ENCODE measurements at places on chromosomes 7 and 10.

- DNase-seq, result no peak
Observed at GRCh38 chr7:116571037-116571436, 46.2 kb downstream of the CAV1 start.

DNA sequence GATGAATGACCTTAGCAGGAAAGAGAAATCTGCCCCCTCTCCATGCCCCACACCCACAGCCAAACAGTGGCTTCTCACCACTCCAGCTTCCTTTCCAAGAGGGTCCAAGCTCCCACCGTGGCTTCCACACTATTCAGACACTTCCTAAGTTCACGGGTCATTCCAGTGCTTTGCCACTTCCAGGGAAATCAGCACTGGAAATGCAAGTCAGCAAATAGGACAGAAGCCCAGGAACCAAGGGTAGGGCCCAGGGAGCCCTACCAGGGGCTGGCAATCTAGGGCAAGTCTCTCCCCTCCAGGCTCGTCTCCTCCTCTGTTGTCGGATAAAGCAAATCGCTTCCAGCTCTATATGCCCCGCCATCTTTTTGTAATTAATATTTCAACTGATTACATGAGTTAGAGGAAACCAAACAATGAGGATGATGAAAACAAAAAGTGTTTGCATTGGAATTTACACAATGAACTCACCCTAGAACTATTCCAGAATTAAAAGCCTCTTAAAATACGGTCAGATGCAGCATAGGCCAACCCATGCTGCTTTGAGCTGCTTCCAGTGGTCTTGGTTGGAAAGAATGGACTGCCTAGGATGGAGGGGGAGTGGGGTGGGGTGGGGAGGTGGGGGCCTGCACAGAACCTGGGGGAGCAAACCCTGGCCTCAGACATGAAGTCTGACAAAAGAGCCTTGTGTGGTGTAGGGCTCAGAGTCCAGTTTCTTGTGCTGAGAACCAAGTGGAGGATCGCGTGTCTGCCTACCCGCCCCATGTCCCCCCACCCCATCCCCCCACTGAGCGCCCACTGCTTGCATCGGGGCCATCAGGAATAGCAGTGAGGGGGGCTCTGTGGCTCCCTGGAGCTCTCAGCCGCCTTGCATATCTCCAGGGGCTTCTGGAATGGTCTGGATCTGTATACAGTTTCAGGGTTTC is 74.6 kb upstream of the CPXM2 start:
- DNase-seq, result no peak

DNA sequence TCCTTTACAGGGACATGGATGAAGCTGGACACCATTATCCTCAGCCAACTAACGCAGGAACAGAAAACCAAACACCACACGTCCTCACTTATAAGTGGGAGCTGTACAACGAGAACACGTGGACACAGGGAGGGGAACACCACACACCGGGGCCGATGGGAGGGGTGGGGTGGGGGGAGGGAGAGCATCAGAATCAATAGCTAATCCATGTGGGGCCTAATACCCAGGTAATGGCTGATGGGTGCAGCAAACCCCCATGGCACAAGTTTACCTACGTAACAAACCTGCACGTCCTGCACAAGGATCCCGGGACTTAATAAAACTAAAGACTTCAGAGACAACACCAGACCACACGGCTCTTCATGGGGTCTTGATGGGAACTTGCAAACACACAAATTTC is 82.2 kb upstream of the DIP2C start:
- no peak for DNase-seq

- DNase-seq, result no peak
Observed at GRCh38 chr10:2850202-2850601, 217.1 kb upstream of the PFKP start.

- no peak for DNase-seq
Observed at GRCh38 chr10:116524736-116525135, 21.0 kb upstream of the PNLIP start.

DNA sequence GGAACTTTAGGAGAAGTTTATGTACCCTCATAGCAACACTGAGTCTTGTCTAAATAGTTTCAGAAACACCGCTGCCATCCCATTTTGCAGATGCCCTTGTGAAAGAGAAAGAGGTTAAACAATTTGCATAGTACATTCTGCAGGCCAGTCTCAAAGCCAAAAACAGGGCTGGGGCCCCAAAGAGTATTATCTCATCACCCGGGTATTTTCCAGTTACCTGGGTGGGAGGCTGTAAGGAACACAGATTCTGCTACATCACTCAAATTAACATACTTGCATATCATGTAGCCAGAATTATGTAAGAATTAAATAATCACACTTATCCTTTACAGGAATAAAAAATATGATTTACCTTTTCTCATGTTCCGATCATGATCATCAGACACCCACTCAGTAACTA is 3.1 kb upstream of the FAM171A1 start:
- DNase-seq, result no peak

GRCh38 chr7:12640299-12641096 is 46.9 kb upstream of the ARL4A start:
- no peak for DNase-seq

- no peak for DNase-seq
Observed at GRCh38 chr10:23917251-23917840, 291.6 kb upstream of the KIAA1217 start.

DNA sequence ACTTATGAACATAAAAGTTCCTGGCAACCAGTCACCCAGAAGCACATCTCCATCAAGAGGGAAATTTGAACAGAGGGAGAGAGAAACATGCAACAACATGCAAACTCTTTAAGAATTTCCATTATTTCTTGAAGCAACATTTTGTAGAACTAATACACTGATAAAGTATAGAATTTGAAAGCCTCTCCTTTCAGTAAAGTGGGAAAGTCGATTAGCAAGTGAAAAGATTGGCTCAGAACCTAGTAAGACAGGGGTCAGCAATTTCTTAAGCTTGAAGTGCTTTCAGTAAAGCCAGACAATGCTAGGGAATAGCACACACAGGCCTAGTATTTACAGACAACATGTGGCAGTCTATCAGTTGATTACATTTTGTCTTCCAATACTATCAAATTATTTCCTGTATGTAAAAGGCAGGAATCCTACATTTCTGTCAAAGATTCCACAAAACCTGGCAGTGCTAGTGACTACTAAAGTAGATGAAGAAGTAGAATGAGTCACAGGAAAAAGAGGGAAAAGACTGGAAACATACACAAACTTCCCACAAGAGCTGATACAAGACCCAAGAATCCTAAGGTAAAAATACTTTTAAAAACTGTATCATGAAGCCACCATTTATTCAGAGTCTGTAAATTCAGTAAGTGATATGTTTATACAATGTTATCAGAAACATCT is 25.2 kb downstream of the DNAJC1 start:
- DNase-seq, result no peak

DNA sequence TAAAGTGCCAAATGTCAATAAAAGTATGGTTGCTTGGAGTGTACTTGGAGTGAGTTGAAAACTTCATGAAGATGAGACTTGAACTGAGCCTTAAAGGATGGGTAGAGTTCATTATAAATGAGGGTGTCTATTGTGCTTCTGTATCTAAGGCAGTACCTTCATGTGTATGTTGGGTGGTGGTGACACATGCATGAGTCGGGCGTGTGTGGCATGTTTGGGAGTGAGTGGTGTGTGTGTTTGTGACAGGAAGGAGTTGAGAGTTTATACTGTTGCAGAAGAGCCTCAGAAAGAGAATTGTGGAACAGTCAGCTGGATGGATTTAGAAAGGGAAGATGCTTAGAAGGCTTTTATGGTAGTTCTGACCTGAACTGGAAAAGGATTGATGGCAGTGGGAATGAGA is 6.0 kb upstream of the ZRANB1 start:
- no peak for DNase-seq

DNA sequence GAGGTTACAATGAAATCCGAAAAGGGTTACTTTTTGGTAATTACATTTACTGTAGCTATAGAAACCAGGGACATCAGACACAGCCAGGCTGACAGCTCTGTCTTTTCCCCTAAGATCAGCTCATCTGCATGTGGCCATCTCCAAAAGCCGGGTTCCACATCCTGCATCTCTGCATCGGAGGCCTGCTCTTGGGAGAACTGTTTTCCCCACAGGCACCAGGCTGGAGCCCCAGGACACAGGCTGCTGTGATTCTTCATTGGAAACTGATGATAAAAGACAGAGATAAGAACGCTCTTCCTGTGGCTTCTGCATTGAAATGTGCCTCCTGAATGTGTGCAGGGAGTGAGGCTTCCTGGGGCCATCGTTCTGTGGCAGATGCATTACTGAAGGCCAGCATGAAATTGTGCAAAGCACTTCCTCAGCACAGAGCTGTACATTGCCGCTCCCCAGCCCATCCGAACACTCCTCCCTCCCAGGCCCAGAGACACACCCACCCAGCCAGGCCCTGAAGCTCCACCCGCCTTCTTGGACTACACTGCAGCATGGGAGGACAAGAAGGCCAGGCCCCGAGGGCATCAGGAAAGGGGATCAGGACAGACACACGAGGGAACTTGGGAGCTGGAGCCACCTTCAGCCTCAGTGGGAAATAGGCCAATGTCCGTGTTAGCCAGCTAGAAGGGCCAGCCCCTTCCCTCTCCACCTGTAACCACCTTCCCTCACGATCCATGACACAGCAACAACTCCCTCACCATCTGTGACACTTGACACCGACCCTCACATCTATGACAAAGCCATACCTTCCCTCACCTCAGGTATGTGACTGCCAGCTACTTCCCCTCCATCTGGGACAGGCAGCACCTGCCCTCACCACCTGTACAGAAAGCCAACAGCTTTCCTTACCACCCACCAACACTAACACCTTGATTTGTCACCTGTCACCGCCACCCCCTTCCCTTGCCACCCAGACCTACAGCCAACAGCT is 113.2 kb downstream of the GRID1 start:
- DNase-seq, result no peak

DNA sequence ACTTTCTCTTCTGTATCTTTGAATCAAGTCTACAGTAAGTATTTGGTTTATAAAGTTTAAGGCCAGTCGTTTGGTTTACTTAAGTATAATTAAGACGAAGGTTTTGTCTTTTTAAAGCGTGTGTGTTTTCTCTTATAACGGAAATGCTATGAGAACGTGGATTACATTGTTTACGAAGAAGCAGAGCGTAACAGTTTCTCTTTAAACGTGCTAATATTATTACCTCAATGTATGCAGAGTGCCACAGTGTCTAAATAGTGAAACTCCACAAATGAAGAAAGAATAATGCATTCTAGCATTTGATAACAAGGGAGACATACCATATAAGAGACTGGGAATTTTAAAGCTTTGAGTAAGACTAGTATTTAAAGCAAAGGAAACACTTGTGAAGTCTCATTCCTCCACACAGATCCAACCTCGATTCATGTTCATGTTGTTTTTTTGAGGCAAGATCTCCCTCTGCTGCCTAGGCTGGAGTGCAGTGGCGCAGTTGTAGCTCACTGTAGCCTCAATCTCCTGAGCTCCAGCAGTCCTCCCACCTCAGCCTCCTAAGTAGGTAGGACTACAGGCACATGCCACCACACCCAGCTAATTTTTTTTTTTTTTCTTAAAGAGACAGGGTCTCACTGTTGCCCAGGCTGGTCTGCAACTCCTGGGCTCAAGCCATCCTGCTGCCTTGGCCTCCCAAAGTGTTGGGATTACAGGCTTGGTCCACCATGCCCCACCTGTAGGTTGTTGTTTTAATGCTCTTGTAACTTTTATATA is 75.1 kb downstream of the ANKRD61 start:
- DNase-seq, result no peak

DNA sequence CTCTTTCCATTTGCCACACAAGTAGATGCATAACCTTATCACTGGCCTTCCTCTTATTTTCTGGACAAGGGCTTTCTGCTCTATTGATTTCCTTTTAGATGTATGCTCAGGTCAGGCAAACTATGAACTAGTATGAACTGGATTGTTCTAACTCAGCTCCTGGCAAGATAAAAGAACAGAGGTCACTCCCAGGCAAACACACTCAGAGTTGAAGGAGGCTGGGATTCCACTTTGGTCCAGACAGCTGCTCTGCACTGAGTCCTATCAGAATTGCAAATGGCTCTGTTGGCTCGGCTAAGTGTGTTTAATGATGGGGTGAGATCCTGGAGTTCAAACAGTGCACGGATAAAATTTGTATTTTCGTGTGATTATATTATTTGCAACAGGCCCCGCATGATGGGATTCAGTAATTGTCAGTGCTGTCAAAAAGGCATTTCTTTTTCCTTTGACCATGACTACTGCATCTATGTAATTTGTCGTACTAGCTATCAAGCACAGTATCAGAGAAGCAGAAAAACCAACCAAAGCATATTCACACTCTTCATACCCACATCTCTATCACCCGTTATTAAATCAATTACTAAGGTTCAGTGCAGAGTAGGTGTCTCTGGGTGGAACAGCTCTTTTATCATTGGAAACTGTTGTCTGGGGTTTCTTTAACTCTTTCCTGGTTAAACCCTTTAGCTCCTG is 288.1 kb upstream of the PRKCQ start:
- DNase-seq, result no peak

DNA sequence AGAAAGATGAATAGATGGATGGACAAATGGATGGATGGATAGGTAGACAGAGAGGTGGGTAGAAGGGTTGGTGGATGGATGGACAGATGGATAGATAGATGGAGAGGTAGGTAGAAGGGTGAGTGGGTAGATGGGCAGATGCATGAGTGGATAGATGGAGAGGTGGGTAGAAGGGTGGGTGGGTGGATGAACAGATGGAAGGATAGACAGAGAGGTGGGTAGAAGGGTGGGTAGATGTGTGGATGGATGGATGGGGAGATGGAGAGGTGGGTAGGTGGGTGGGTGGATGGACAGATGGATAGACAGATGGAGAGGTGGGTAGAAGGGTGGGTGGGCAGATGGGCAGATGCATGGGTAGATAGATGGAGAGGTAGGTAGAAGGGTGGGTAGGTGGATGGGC is 10.9 kb upstream of the ASB10 start:
- no peak for DNase-seq

- DNase-seq, result no peak
Observed at GRCh38 chr7:155401884-155402283, 56.0 kb upstream of the EN2 start.

- DNase-seq, result no peak
Observed at GRCh38 chr10:77091597-77092165, 545.9 kb downstream of the KCNMA1 start.

DNA sequence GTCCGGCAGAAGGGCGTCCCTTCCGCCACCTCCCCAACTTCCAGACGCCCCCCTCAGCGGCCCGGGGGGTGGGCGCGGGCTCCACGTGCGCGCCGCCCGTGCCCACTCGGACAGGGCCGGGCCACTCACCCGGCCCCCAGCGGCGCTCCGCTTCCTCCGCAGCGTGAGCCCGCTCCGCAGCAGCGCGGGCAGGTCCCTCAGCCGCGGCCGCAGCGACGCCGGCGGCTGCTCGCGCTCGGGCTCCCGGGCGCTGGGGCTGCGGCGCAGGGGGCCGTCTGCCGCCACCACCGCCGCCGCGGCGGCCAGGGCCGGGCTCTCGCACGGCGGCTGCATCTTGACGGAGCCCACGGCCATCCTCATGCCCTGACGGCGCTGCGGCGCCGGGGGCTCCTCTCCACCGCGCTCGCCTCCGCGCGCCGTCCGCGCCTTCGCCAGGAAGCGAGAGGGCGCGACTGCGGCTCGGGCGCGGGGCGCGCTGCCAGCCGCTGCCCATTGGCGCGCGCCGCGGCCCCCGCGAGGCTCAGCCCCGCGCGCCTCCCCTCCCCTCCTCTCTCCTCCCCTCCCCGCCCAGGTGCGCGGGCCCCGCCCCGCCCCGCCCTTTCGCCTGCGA is at the start of gene RAPGEF5:
Gene RAPGEF5 (minus strand): TSS at position 454 of the 610 bp plus-strand sequence. CDS start 94 bp downstream, at position 360.
- DNase-seq, result no peak

GRCh38 chr7:158407581-158408317 is 179.9 kb downstream of the PTPRN2 start:
- no peak for DNase-seq

GRCh38 chr10:29725133-29725720 is 90.5 kb upstream of the SVIL start:
- no peak for DNase-seq

Measured in activated CD4-positive, CD25-positive, alpha-beta regulatory T cell treated with anti-CD3 and anti-CD28 coated beads, Interleukin-2, amount 50 U/mL, for 16 hours (primary cell).